ENCODE measurements at places on chromosomes 5 and 9.

DNA sequence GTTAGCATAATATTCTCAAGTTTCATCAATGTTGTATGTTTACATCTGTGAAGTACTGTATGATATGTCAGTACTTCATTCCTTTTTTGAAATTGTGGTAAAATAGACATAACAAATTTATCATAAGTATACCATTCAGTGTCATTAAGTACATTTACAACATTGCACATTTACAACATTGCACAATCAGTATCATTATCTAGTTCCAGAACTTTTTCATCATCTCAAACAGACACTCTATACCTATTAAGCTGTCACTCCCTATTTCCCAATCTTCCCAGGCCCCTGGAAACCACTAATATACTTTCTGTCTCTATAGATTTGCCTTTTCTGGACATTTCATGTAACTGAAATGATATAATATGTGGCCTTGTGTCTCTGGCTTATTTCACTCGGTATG, 75.1 kb upstream of the ATG10 start:
- no peak for DNase-seq

- no peak for DNase-seq
Observed at GRCh38 chr9:88092797-88093331, 45.4 kb downstream of the SPATA31C2 start.

DNA sequence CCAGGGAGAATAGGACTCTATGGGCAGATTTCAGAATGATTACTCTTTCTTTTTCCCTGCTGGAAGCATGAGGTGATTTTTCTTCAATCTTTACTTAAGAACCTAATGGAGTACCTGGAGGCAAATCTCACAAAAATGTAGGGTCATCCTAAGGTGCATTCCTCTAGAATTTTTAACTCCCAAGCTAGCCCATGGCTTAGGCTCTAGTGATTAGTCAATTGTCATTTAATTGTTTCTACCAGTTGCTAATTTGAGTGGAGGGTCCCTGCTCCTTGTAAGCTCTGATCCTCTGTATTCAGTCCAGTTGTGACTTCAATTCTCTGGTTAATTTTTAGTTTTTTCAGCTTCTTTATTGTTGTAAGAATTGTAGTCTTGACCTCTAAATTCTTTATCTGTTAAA, 467.0 kb downstream of the HTR1A start:
- DNase-seq = no peak

DNA sequence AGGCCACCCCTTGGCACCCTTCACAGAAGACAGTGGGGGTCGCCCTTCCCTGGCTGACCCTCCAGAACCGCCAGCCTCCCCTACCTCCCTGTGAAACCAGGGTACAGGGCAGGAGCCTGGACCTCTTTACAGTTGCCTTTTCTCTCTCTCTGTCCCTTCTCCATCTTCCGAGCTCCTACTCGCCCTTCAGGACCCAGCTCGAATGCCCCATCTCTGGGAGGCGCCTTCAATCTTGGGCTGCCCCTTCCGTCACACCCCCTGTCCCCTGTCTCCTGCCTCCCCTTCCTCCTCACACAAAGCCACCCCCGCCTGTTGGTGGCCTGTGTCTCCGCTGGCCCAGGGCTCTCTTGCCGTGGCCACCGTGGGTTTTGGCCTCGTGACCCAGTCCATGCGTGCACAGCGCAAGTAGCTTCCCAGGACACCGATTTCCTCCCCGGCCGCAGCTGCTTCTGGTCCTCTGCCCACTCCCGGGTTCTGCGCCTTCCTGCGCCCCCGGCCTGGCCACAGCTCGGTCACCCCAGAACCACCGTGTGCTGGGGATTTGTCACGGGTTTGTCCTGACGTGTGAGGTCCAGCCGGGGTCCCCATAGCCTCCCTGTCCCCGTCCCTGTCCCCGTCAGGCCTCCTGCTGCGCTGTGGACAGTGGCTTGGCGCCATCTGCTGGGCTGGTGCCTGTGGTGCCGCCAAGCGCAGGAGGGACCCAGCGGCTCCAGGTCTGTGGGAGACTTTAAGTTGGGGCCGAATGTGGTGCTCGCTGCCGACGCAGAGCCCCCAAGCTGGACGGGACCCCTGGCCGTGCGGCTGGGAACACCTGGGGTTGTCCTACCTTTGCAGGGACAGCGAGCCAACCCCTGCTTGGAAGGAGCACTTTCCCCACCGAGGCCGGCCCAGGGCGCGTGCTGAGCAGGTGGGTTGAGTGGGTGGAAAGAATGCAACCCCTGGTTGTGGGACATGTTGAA, 4.0 kb upstream of the TMEM250 start:
- no peak for DNase-seq

GRCh38 chr9:76652894-76653293, 111.3 kb upstream of the PCA3 start:
- no peak for DNase-seq

GRCh38 chr9:89567649-89568048, 37.2 kb upstream of the GADD45G start:
- no peak for DNase-seq

DNA sequence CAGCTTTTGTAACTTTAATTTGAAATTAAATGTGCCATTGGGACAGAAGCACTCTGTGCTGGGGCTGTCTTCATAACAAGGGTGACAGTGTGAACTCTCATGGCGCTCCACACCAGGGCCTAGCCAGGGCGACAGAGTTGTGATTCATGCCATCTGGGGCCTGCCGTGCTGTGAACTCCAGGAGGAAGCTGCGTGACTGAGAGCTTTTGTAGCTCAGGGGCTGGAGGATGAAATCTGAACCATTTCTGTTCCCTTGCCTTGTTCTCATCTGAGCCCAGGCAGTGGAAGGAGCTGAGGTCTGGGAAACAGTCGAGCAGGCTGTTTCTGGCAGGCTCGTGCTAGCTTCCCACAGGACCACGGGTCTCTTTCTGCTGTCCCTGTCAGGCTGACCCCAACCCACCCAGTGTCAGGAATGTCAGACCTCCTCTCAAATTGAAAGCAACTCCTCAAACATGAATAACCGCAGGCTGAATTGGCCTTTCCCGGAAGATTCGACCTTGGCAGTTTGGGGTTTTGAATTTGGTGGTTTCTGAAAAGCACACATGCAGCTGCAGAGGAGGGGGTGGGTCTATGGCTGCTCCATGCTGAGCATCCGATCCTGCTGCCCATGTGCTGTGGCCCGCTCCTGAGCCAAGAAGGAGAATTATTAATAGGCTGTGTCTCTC, 69.2 kb upstream of the RPS23 start:
- DNase-seq = no peak

DNA sequence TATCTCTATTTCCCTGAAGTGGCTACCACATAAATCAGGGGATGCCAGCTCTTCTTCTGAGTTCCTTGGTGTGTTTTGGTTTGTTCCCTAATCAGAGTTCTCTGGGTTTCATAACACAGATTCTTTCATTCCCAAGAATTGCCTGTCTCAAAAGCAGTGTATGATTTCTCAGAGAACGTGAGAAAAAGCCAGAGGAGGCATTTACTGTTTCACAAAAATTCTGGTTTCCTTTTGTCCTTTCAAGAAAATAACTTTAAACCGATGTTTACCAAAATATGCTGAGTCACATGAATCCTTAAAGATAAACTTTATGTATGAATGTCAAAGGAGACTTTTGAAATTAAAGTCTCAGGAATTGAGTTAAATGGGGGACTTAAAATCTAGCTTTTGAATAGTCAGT, 314.3 kb downstream of the EBF1 start:
- no peak for DNase-seq

- no peak for DNase-seq
Observed at GRCh38 chr5:113394658-113395057, 40.1 kb downstream of the TSSK1B start.

DNA sequence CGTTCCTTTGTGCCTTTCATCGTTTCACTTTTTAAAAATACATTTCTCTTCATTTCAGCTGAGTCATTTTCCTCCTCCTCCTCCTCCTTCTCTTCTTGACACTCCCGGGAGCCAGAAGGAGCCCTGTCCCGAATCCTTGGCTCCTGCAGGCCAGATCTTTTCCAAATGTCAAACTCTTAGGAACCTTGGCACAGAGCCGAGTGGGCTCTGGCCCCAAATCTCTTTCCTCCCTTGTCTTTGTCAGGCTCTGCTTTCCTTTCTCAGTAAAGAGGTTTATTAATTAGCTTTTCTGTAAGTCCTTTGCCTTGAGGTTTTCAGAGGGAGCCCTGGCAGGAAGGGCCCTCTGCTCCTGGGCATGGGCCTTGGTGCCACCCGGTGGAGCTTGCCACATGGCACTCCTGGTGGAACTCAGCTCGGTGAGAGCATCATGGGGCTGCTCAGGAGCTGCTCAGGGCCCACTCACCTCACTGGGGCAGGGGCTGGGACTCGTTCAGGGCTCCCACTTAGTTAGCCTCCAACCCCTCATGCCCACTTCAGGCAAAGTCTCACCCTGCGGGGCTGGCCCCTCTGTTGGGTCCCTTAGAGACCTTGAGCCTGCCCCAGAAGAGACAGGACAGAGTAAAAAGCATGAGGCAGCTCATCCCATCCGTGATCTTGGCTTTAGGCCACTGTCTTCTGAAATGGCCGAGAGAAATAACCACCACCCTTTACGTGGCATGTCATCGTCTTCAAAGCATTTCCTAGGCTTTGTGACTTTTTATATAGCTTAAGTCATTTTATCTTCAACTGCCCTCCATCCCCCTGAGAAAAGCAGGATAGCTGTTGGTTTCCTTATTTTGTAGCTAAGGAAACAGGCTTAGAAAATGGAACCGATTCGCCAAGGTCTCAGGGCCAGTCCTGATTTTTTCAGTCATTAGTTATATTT, 17.1 kb downstream of the STC2 start:
- no peak for DNase-seq

DNA sequence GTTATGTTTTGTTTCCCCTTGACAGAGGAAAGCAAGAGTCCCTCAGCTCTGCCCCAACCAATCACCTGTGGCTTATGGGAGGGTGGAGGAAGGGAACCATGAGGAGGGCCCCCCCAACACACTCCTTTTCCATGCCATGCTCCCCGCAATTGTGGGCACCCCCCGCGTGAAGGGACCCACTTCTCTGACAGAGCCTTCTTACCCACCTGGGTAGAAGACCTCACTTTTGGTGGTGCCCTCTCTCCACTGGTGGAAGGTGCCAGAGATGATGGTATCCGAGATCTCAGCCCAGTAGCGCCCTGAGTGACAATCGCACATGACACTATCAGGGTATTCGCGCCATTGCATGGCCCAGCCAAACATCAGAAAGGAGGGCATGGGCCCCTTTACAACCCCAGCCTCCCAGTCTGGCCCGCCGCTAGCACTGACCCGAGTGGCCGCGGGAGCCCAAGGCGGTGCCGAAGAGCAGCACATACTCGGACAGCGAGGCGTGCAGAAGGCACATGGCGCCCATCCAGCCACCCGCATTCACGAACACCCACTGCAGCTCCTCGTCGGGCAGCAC, 714 bp downstream of the SIGMAR1 start:
- DNase-seq = peak; percentile 26

DNA sequence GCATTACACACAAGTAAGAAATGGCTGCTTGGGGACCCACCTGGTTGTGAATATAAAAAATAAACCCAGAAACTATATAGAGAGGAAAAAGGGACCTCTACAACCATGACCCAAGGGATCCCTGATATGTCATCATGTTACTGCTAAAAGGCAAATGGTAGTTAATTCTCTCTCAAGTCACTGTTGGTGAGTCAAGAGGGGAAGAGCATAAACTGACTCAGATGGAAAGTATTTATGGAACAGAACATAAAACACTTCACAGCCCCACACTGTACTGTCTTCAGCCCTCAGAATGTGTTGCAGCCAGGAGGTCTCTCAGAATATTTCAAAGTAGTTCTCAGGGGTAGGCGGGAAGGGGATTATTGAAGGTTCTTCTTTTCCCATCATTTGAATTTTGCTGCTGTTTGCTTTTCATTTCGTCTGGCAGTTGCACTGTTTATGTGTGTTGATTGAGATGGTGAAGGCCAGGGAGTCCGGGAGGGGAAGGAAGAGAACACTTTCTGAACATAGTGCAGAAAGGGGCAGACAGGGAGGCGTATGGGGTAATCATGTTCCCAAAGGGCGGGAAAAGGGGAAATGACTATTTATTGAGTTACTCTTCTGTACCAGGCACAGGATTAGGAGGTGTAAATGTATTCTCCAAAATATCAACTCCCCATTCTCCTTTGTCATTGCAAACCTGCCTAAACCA, 85.5 kb downstream of the TEK start:
- DNase-seq = no peak

- no peak for DNase-seq
Observed at GRCh38 chr9:90539286-90539685, 103.3 kb downstream of the DIRAS2 start.

- DNase-seq = no peak
Observed at GRCh38 chr5:82334856-82335255, 56.7 kb upstream of the RPS23 start.

DNA sequence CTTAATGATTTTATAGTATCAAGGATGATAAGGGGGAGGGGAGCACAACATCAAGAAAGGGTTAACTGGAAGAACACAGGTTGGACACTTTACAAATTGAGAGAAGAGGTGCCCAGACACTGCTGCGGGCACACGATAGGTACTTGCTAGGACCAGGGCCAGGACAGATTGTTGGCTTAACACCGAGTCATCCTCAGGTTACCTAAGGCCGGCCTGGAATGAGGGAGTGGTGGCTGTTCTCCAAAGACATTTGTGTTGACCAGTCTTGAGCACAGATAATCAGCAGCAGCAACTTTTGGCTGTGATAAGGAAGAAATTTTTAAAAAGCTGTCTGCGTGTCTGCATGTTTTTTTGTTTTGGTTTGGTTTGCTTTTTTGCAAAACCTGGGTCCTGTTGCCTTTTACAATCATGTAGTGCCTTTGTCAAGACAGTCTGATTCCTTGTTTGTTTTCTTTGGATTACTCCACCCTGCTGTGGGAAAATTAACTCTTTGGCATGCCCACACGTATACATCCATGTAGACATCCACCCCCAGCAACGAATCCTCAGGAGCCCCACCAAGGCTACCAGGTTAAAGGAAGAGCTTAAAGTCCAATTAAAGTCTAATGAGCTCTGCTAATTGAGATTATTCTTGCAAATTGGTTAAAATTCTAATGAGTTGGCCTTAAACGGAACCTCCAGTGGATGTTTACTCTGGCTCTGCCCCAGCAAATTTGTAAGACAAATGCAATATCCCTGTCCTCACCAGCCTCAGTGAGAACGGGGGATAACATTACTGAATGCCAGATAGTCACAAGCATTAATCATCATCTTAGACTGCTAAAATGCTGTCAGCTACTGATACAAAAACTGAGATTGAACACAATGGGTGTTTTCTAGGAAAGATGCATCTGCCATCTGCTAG, 382.3 kb downstream of the ACTL7B start:
- no peak for DNase-seq

DNA sequence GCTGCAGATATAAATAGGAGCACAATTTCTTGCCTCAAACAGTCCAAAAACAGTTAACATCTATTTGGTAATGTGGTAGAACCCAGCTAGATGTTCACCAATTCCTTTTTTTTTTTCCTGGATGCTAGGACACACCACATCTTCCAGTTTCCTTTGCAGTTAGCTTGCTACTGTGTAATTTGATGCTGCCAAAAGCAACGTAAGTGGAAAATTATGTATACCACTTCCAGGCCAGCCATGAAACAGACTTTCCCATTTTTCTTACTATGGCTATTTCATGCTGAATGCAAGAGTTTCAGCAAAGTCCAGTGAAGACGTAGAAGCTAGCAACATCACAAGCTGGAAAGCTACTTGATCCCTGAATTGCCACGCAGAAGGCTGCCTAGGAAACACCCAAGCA, 667.2 kb downstream of the TLE1 start:
- DNase-seq = no peak

Measured in stimulated activated CD8-positive, alpha-beta memory T cell treated with anti-CD3 and anti-CD28 coated beads, Interleukin-15, amount 100 ng/mL, for 4 hours (primary cell).